ENCODE measurements at places on chromosomes 1 and 21. TPM values are rescaled to one million over a fixed set of nuclear protein-coding genes. Genes with fewer than 3 reads are reported as not detected.

ELK4 gene
- 46.7 TPM for total RNA-seq

NUP133 gene
- 36.2 TPM for total RNA-seq

TCHH gene
- total RNA-seq: 0.03 TPM

DNA sequence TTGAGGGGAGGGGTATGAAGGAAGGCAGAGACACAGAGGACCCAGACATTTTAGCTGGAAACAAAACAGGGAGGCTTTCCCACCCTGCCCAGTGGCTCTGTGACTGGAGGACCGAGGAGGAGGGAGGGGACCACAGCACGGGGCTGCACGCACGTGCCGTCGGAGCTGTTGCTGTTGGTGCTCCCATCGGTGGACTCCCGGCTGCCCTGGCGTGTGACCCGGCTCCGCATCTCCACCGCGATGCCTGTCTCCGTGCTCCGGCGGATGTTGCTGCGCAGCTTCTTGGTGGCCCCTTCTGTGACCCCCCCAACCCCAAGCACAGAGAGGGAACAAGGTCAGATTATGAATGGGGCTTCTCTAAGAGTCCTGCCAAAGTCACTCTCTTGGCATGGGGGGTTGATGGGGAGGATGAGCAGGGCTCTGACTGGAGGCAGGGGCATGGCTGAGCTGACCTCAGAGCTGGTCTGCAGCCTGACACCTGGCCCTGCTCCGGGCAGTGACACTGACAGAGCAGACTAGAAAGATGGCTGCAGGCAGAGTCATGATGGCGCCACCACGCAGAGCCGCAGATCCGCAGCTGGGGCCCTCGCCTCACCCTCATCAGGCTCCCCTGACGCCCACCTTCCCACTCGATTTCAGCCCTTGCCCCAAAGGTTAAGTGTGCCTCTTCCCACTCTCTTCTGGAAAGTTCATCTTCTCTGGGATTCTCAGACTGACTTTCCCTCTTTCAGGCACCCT, 29.6 kb downstream of the RIMS3 start:
- DNase-seq: no peak

DNA sequence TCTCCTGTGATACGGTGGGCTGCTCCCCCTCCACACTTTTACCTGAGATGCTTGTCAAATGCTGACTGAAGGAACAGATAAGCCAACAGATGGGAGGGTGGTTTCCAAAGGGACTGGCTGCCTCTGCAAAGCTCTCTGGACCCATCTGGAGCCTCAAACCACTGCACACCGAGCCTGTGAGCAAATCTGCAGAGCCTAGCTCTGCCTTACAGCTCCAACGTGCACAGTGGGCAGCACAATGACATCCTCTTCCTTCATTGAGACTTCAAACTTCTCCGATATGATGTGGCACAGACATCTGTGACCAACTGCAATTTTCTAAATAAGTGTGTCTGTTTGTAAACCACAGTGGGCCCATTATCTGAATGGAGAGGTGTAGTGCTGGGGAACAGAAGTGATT, 26.2 kb upstream of the KNCN start:
- no peak for DNase-seq

DNA sequence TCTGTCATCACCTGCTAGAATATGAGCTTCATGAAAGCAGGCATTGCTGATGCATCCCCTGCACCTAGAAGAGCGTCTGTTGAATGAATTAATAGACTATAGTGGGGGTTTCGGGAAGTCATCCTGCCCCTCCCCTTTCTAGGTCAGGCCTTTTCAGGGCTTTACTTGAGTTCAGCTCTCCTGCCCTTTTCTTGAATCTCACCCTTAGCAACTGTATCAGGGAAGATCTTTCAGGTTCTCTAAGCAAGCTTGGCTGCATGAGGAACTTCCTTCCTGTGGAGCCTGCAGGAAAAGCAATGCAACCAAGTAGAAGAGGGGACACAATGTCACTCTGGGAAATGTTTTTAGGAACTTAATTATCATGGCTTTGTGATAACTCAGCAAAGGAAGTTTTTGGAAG, 27.2 kb upstream of the KIAA0040 start:
- DNase-seq: no peak

DNA sequence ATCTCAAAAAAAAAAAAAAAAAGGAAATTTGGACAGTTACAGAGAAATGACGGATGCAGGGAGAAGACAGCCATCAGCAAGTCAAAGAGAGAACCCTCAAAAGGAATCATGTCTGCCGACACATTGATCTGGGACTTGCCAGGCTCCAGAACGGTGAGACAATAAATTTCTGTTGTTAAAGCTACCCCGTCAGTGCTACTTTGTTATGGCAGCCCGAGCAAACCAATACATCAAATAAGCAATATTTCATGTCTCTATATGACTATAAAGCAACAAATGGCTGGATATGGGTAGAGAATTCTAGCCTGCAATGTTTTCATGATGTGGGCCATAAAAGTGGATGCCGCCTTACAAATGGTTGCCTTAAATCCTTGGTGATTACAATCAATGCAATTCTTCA, 23.3 kb upstream of the FAM89A start:
- no peak for DNase-seq

- DNase-seq: no peak
Measured at GRCh38 chr1:153441238-153441755, 19.2 kb downstream of the S100A7 start.

GRCh38 chr1:19775317-19775716, 24.4 kb downstream of the TMCO4 start:
- DNase-seq: no peak

DNA sequence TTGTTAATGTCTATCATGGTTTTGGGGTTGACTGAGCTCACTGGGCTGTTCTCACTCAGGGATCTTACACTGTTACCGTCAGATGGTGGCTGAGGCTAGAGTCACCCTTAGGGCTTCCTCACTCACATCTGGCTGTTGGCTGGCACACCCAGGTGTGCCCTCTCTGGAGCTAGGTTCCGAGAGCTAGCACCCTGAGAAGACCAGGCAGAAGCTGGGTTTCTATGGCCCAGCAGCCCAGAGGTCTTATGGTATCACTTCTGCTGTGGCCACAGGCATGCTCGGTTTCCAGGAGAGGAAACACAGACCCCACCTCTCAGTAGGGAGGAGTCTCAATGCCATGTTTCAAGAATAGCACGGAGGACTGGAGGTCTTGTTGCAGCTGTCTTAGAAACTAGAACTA, 20.7 kb upstream of the KIF1B start:
- DNase-seq: no peak

- DNase-seq: peak; percentile 69
Measured at GRCh38 chr1:181676269-181676668, 193.0 kb downstream of the CACNA1E start.

GRCh38 chr1:231130544-231130943, 31.3 kb upstream of the TRIM67 start:
- DNase-seq: peak; percentile 73

DNA sequence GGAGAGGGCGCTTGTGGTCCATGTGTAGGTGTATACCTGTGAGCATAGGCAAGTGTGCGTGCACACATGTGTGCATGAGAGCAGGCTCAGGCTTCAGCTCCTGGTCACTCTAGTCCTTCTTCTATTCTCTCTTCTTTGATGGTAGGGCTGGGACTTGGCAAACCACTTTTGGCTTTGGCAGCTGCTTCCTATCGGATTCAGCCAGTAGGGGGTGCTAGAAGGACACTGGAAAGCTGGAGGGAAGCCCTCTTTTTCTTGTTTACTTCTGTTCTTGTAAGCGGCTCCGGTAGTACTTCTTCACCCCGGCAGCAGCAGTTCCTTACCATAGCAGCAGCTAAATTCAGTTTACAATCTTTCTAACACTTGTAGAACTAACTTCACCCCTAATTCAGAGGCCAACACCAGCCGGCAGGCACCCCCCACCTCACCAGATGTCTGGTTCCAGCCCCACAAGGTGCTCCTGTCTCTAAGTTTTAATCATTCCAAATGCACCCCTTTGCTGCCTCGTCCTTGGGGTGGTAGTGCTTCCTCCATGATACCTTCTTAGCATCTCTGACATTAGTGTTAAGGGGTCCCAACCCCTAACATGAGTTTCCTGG, 25.1 kb downstream of the NENF start:
- peak; percentile 26 for DNase-seq

GRCh38 chr1:31782421-31783410, 18.6 kb upstream of the ADGRB2 start:
- DNase-seq: peak; percentile 85

DNA sequence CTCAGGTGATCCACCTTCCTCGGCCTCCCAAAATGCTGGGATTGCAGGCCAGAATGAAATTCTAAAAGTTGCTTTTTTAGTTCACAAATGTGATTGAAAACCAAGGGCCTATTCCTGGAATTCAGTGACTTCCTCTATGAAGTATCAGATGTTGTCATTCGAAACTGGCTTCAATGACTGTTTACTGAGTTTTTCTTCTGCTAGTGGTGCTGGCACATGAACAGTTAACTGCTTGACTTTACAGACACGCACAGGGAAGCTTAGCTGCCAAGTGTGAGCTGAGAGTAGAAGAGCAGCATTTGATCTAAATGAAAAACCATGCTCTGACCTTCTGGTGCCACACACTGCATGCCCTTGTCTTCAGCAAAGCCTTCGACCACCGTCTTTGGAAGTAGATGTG, 32.8 kb upstream of the AJAP1 start:
- DNase-seq: no peak

DNA sequence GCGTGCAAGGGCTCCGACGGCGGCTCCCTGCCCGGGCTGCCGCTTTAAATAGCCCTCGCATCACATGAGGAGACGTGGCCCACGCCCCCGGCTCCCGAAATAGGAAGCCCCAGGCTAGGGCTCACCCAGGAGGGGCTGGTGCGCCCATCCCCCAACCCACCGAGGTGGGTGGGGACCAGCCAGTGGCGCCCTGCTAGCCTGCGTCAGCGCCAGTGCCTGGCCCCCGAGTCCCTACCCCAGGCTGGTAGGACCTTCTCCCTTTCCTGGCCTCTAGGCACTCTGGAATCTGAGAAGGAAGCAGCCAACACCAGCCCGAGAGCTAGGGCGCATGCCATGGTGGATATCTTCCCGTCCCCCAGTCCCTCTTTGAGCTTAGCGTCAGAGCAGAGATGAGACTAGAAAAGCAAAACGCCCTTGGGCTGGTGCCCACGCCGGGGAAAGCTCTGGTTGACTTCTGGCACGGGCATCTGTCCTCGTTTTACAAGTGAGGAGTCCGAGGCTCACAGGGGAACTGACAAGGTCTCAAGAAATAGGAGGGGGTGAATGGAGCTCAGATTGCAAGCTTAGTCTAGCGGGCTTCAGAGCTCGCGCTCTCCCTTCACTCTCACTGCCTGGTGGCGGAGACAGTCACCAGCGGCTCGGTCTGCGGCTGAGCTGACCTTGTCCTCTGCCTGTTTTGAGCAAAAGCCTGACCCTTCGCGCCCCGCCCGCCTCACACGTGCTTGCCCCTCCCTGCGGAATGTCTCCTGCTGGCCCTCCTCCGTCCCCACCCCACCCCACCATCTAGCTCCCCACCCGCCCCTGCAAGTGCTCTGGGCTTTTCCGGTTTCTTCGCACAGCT, at the start of gene FABP3:
TSS of gene FABP3 (minus strand) at position 21 of the 841 bp plus-strand sequence. CDS start 62 bp downstream, outside the sequence.
- DNase-seq: peak; percentile 86

Data from lung (tissue), 17 donors.